ENCODE measurements at places on chromosomes 3 and 15.
A peak's percentile ranks its signal among the peaks of the same experiment; 100 is the strongest.

GRCh38 chr3:61239871-61240270, 11.4 kb downstream of the FHIT start:
- no peaks in the 10 kb centered on the region for H3K27me3 ChIP-seq
- H3K4me1 ChIP-seq = no peaks in the 10 kb centered on the region
- no peaks in the 10 kb centered on the region for H3K36me3 ChIP-seq
- no peak overlapping the region for H3K27ac ChIP-seq

- no peaks in the 10 kb centered on the region for H3K36me3 ChIP-seq
- no peak overlapping the region for H3K4me3 ChIP-seq
- H3K27ac ChIP-seq = no peak overlapping the region
- no peak for DNase-seq
- no peaks in the 10 kb centered on the region for H3K27me3 ChIP-seq
- no peaks in the 10 kb centered on the region for H3K4me1 ChIP-seq
These were observed 38.7 kb downstream of the CHST2 start for GRCh38 chr3:143158014-143158988.

GRCh38 chr15:80173022-80173759, 20.4 kb downstream of the FAH start:
- H3K27me3 ChIP-seq = no peaks in the 10 kb centered on the region
- DNase-seq = peak; percentile 79
- H3K27ac ChIP-seq = no peak overlapping the region
- H3K4me1 ChIP-seq = no peaks in the 10 kb centered on the region

- peaks cover 2% of the 10 kb centered on the region for H3K36me3 ChIP-seq
- DNase-seq = no peak
- H3K27ac ChIP-seq = no peak overlapping the region
- no peaks in the 10 kb centered on the region for H3K27me3 ChIP-seq
- no peak overlapping the region for H3K4me3 ChIP-seq
These were observed 47.5 kb downstream of the ACAP2 start for GRCh38 chr3:195395208-195395816.

- H3K27ac ChIP-seq = no peak overlapping the region
- H3K4me1 ChIP-seq = no peaks in the 10 kb centered on the region
- no peaks in the 10 kb centered on the region for H3K36me3 ChIP-seq
- DNase-seq = no peak
- no peaks in the 10 kb centered on the region for H3K27me3 ChIP-seq
These were observed 60.3 kb downstream of the EOMES start for GRCh38 chr3:27661797-27662196.

GRCh38 chr3:75242012-75242735, 422.0 kb upstream of the FRG2C start:
- no peaks in the 10 kb centered on the region for H3K36me3 ChIP-seq
- H3K4me1 ChIP-seq = no peaks in the 10 kb centered on the region
- DNase-seq = no peak
- H3K27ac ChIP-seq = no peak overlapping the region

DNA sequence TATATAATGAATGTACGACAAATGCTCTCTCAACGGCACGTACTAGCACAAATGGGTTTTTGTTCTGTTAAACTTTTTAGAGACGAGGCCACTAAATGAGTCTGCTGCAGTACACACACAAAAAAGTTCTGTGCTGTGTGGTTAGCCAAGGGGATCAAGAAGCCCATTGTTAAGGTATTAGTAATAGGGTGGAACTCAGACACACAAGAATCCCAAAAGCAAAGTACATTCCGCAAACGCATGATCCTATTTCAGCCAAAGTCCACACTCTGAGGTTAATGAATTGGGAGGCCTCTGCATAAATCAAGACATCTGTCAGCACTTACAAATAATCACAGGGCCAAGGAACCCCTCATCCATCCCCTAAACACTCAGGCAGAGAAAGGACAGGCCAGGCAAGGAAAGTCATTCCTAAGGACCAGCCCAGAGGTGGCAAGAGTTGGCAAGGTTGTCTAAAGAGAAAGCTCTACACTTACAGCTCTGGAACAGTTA, 12.1 kb downstream of the OSBPL10 start:
- peak; percentile 73 for DNase-seq
- no peak overlapping the region for H3K4me3 ChIP-seq
- no peak overlapping the region for H3K27ac ChIP-seq
- H3K36me3 ChIP-seq = no peaks in the 10 kb centered on the region
- peaks cover 2% of the 10 kb centered on the region for H3K4me1 ChIP-seq

DNA sequence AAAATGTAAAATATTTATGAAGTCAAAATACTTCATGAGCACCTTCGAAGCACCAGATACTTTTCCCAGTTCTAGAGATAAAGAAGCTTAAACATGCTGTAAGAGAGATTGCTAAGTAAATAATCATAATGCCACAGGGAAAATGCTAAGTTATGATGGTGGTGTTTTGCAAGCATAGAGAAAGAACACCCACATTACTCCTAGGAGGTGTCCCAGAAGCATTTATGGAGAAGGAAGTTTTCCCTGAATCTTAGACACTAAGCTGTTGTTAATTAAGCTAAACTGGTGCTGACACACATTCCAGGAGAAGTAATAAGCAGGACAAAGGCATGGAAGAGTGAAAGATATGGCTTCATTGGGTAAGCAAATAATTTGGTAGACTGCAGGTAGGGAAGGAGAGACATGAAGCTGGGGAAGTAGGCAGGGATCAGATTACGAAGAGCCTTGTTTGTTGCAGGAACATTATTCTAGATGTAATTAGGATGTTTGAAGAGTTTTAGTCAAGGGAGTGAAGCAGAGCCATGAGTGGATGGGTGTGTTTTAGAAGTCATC, 40.4 kb upstream of the CHMP2B start:
- no peak overlapping the region for H3K27ac ChIP-seq
- no peaks in the 10 kb centered on the region for H3K4me1 ChIP-seq
- peaks cover 4% of the 10 kb centered on the region for H3K27me3 ChIP-seq
- no peaks in the 10 kb centered on the region for H3K36me3 ChIP-seq
- DNase-seq = no peak
- H3K4me3 ChIP-seq = no peak overlapping the region

DNA sequence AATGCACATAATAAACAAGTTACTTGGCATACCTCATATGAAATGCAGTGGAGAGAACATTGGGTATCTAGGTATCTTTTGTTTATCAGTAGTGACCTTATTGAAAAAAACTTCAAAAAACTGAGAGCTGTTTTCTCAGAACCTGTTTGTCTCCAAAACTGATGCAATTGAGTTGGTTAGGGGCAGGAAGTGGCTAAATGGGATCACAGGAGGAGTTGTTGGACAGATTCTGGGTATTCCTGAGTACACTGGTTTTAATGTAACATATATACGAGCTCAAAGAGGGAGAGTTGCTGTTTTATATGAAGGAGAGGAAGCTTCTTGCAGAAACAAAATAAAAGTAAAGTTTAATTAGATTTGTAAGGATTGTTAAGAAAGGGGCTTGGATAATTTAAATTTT, 159.5 kb downstream of the C3orf70 start:
- H3K4me3 ChIP-seq = no peak overlapping the region
- no peak overlapping the region for H3K27ac ChIP-seq
- peaks cover 2% of the 10 kb centered on the region for H3K36me3 ChIP-seq
- H3K4me1 ChIP-seq = no peaks in the 10 kb centered on the region
- DNase-seq = no peak
- no peaks in the 10 kb centered on the region for H3K27me3 ChIP-seq

GRCh38 chr15:91032919-91033803, 10.8 kb upstream of the VPS33B start:
- H3K27ac ChIP-seq = no peak overlapping the region
- H3K27me3 ChIP-seq = no peaks in the 10 kb centered on the region
- no peak overlapping the region for H3K4me3 ChIP-seq
- no peaks in the 10 kb centered on the region for H3K36me3 ChIP-seq

DNA sequence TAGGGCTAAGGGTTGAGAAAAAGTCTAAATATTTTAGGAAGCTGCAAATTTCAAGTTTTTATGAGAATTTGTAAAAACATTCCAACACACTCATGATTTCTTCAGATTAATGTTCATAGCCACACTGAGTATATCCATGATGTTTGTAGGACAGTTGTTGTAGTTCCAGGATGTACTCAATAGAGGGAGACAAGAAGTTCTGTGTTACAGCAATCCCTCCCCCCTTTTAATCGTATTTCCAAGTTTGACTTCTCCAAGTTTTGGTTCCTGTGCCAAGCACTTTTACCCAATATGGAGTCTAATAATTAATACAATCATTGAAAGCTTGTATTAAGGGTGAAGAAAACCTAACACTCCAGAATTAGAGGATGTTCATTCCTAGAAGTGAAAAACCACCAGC, 143.4 kb downstream of the FEZF2 start:
- DNase-seq = no peak
- no peaks in the 10 kb centered on the region for H3K27me3 ChIP-seq
- no peak overlapping the region for H3K27ac ChIP-seq
- no peaks in the 10 kb centered on the region for H3K36me3 ChIP-seq
- no peak overlapping the region for H3K4me3 ChIP-seq

DNA sequence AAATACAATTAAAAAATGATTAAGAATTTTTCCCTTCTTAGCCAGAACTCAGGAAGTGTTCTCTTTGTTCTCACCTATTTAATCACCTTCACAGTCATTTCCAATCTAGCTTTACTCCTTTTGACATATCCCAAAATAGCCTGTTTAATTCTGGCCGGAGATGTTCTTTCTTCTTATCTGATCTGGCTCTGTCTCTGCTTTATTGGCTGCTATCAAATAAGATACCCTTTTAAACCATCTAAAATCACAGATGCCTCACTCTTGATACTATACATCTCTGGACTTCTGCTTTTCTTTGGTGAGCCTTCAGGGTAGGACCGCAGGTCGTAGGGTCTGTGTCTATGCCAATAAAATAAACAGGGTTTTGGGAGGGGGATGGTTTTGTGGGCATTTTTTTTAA, 319.2 kb upstream of the SEMA6D start:
- no peaks in the 10 kb centered on the region for H3K36me3 ChIP-seq
- no peaks in the 10 kb centered on the region for H3K27me3 ChIP-seq
- DNase-seq = no peak
- H3K4me1 ChIP-seq = no peaks in the 10 kb centered on the region
- H3K27ac ChIP-seq = no peak overlapping the region

DNA sequence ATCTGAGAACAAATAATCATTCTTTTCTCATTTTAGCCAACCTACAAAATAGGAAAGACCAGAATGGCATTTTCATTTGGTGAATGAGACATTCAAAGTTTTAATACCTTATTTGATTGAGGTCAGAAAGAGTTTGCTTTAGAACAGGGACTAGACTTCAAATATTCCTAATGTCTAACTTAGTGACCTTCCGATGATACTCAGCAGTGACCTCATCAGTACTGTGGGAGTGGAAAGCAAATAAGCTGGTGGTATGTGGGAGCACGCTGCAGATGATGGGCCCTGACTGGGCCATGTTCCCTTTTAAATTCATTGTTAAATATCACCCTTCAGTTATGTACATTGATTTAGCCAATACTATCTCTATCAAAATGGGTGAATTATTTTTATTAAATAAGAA, 223.3 kb downstream of the P3H2 start:
- no peaks in the 10 kb centered on the region for H3K4me1 ChIP-seq
- no peaks in the 10 kb centered on the region for H3K27me3 ChIP-seq
- H3K36me3 ChIP-seq = no peaks in the 10 kb centered on the region
- no peak overlapping the region for H3K27ac ChIP-seq
- H3K4me3 ChIP-seq = no peak overlapping the region

DNA sequence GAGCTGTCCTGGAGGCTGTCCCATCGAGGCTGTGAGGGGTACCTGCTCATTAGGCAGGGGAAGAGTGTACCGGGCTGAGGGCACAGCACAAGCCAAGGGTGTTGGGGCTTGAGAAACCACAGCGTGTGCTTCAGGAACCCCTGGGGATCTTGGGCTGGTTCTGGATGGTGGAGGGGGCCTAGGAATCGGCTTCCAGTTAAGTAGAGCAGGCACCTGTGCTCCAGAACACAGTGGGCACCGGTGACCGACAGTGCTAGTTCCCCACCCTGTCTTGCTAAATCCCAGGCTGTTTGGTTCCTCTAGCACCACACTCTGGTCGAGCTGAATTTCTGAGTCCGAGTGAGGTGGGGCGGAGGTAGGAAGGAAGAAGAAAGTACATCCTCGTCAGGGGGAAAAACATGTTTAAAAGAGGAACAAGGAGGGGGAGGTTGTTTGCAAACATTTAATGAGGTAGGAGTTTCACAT, 29.1 kb downstream of the SLC6A6 start:
- DNase-seq = no peak
- H3K4me3 ChIP-seq = no peak overlapping the region
- H3K4me1 ChIP-seq = peaks cover 75% of the 10 kb centered on the region
- peak overlapping the region; percentile 87 for H3K27ac ChIP-seq
- H3K36me3 ChIP-seq = peaks cover 61% of the 10 kb centered on the region
- no peaks in the 10 kb centered on the region for H3K27me3 ChIP-seq

GRCh38 chr3:165624761-165625160, 212.5 kb downstream of the BCHE start:
- DNase-seq = no peak
- no peak overlapping the region for H3K27ac ChIP-seq
- no peak overlapping the region for H3K4me3 ChIP-seq
- H3K36me3 ChIP-seq = no peaks in the 10 kb centered on the region

- DNase-seq = no peak
- H3K4me3 ChIP-seq = no peak overlapping the region
- no peak overlapping the region for H3K27ac ChIP-seq
- no peaks in the 10 kb centered on the region for H3K4me1 ChIP-seq
- H3K36me3 ChIP-seq = no peaks in the 10 kb centered on the region
These were observed 69.2 kb downstream of the PLXNA1 start for GRCh38 chr3:127052121-127052561.

DNA sequence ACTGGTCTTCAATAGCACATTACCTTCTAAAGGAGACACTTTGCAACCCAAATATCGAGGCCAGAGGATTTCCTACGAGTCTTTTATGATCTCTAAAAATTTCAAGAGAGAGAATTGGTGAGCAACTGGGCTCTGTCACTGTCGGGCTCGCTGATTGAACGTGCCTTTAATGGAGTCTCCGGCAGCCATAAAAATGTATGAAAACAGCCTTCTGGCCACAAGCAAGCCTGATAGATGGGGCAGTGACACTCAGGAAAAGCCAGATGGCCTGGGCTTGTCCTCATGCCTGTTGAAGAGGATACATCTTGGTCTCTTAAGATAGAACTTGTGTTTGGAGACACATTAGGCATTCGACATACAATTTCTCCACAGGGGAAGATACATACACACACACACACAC, 419.5 kb upstream of the PROK2 start:
- no peak for DNase-seq
- H3K36me3 ChIP-seq = no peaks in the 10 kb centered on the region
- no peak overlapping the region for H3K4me3 ChIP-seq

DNA sequence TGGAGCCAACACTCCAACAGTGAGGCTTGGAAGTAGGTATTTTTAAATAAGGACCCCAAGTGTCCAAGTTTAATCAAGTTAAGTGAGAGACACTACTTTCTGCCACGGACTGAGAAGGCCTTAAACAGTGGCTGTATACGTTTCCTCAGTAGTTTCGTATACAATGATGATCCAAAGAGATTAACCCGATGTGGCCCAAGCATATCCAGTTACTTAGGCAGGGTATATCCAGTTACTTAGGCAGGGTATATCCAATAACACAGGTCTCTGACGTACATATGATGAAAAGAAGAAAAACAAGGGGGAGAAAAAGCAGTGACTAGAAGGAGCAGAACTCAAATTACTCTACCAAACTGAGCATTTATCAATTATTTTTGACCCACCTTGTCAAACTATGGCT, 591.4 kb downstream of the FOXP1 start:
- H3K36me3 ChIP-seq = peaks cover 31% of the 10 kb centered on the region
- no peak for DNase-seq
- H3K4me3 ChIP-seq = no peak overlapping the region
- no peaks in the 10 kb centered on the region for H3K27me3 ChIP-seq
- no peak overlapping the region for H3K27ac ChIP-seq

GRCh38 chr3:157443905-157444796, 7.5 kb downstream of the PTX3 start:
- no peaks in the 10 kb centered on the region for H3K36me3 ChIP-seq
- H3K27me3 ChIP-seq = peaks cover 6% of the 10 kb centered on the region
- H3K27ac ChIP-seq = no peak overlapping the region
- DNase-seq = no peak
- H3K4me3 ChIP-seq = no peak overlapping the region
- no peaks in the 10 kb centered on the region for H3K4me1 ChIP-seq
